Gastrocnemius medialis (tissue), 4 donors: ENCODE measurements at places on chromosomes 16 and 17.

DNA sequence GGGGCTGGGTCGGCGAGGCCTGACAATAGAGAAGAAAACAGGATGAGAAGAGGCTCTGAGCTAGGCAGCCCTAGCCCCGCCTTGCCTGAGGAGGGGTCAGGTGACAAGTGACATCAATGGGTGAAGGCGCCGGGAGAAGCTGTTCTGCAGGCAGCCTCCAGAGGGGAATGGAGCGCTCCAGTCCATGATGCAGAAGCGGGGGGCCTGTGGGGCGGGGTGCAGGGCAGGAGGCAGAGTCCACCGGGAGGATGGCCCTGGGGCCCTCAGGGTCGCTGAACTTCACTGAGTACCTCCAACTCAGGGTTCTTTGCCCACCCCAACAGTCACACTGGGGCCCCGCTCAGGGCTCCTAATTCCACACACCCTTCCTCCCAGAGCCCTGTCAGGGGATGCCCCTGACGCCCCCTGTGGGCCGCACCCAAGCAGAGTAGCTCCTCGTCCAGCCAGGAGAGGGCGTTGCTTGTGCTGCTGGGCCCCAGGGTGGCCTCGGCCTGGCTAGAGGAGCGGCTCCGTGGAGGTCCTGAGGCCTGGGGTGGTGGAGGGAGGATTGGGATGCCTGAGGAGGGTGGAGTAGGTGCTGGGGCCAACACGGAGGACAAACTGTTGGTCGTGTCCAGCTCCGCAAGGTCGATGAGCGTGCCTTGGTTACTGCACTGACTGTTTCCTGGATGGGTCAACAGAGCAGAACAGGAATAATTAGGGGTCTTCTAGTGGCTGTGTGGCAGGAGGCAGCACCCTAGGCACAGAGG lies 20.8 kb downstream of the GGA3 start:
- no peak overlapping the region for H3K27ac ChIP-seq
- H3K4me1 ChIP-seq = peaks cover 33% of the 10 kb centered on the region
- no peak for DNase-seq
- H3K36me3 ChIP-seq = peaks cover 82% of the 10 kb centered on the region
- H3K27me3 ChIP-seq = no peaks in the 10 kb centered on the region

- peaks cover 6% of the 10 kb centered on the region for H3K36me3 ChIP-seq
- H3K4me1 ChIP-seq = no peaks in the 10 kb centered on the region
- no peak for DNase-seq
- no peaks in the 10 kb centered on the region for H3K27me3 ChIP-seq
- H3K27ac ChIP-seq = no peak overlapping the region
Observed at GRCh38 chr17:60252459-60252858, 102.7 kb downstream of the CA4 start.

DNA sequence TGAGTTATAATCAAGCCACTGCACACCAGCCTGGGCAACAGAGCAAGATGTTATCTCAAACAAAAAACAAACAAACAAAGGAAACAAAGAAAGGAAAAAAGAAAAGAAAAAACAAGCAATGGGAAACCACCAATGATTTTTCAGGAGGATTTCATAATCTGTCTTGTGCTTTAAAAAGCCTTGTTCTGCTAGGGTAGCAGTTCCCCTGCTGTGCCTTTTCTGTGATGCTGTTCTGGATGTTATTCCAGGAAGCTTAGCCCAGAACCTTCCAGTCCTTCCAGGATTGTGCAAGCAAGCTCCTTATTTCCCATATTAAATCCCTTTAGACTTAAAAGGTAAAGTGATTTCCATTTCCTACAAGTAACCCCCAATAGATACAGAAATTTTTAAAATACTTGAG lies 171.1 kb downstream of the ABCC12 start:
- H3K27ac ChIP-seq = no peak overlapping the region
- DNase-seq = no peak
- no peak overlapping the region for H3K4me3 ChIP-seq
- H3K27me3 ChIP-seq = no peaks in the 10 kb centered on the region

GRCh38 chr17:62870030-62870541 lies 62.0 kb upstream of the MARCHF10 start:
- no peak overlapping the region for H3K4me3 ChIP-seq
- no peaks in the 10 kb centered on the region for H3K36me3 ChIP-seq
- H3K27me3 ChIP-seq = no peaks in the 10 kb centered on the region
- no peaks in the 10 kb centered on the region for H3K4me1 ChIP-seq
- no peak for DNase-seq

DNA sequence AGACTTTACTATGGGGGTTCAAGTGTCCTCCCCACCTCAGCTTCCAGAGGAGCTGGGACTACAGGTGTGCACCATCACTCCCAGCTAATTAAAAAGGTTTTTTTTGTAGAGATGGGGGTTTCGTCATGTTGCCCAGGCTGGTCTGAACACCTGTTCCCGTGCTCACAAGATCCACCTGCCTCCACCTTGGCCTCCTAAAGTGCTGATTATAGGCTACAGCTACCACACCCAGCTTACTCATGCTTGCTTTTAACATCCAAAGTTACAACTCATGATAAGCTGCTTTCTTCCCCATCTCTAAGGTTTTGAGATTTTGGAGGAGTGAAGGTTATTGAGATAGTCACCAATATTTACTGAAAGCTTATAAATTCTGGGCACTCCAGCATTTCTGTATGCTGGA lies 2.6 kb downstream of the NUP88 start:
- no peaks in the 10 kb centered on the region for H3K27me3 ChIP-seq
- no peak for DNase-seq
- H3K4me1 ChIP-seq = peaks cover 37% of the 10 kb centered on the region
- H3K36me3 ChIP-seq = no peaks in the 10 kb centered on the region
- H3K4me3 ChIP-seq = no peak overlapping the region
- peak overlapping the region; percentile 98 for H3K27ac ChIP-seq

DNA sequence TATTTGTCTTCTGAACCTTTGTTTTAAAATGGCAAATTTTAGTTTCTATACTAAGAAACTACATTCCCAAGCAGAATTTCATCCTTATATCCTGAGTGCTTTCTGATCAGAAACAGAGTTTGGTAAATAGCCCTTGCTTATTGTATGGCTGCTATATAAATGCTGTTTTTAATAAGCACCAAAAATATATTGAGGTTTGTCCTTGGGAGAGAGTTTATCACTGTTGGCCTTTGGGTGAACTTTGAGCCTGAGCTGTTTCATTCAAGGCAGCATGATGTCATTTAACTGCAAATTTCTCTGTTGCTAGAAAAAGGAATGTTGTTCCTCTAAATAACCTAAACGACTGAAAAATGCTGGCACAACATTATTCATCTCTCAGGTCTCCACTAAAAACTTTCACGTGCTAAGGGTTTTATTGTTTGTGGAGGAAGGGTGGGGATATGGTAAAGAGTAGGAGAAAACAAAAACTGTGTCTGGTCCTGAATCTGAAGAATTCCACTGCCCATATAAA lies 334.3 kb upstream of the TBX2 start:
- no peaks in the 10 kb centered on the region for H3K27me3 ChIP-seq
- no peak for DNase-seq
- H3K36me3 ChIP-seq = no peaks in the 10 kb centered on the region
- H3K4me3 ChIP-seq = no peak overlapping the region
- no peak overlapping the region for H3K27ac ChIP-seq

DNA sequence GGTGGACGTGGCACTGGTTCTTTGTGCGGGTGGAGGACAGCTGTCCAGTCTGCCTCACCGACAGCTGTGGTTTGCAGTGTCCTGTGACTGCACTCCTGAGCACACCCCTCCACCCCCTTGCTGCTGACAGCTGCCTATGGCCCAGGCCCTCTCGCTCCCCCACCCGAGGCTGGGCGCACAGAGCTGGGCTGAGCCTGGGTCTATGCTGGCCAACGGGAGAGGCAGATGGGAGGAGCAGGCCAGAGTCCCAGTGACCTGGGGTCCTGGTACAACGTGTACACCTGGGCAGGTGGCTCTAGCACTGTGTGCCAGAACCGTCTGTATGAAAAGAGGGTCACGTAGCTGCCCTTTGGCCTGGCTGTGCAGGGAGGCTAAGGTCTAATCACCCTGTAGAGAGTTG lies 30.5 kb downstream of the BAIAP2 start:
- H3K4me3 ChIP-seq = no peak overlapping the region
- H3K27ac ChIP-seq = no peak overlapping the region
- no peaks in the 10 kb centered on the region for H3K27me3 ChIP-seq
- peak; percentile 21 for DNase-seq
- peaks cover 14% of the 10 kb centered on the region for H3K4me1 ChIP-seq

GRCh38 chr17:50259477-50260324 lies 14.6 kb upstream of the TMEM92 start:
- H3K4me1 ChIP-seq = no peaks in the 10 kb centered on the region
- no peak overlapping the region for H3K27ac ChIP-seq
- no peaks in the 10 kb centered on the region for H3K27me3 ChIP-seq
- no peak for DNase-seq

DNA sequence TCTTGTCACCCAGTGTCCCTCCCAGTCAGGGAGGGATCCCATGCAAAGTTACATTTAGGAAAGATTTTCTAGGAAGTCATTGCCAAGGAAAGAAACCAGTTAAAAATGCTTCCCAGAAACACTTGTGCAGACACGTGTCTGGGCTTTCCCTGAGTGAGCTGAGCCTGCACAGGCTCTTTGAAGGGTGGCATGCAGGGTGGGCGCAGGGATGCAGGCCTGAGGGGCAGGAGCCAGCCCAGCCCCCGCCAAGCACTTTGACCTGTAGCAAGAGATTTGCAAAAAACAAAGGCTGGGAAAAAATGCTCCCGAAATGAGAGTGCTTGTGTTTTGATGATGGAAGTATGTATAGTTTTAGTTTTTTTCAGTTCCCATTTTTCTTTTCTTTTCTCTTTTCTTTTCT lies 52.4 kb downstream of the B9D1 start:
- H3K27ac ChIP-seq = no peak overlapping the region
- H3K36me3 ChIP-seq = peaks cover 24% of the 10 kb centered on the region
- peaks cover 29% of the 10 kb centered on the region for H3K4me1 ChIP-seq
- no peak overlapping the region for H3K4me3 ChIP-seq
- DNase-seq = no peak

- no peaks in the 10 kb centered on the region for H3K4me1 ChIP-seq
- no peak overlapping the region for H3K4me3 ChIP-seq
- no peak for DNase-seq
- H3K36me3 ChIP-seq = no peaks in the 10 kb centered on the region
Observed at GRCh38 chr16:82832821-82833220, 206.1 kb downstream of the CDH13 start.

GRCh38 chr16:2160915-2161551 lies 5.5 kb downstream of the TRAF7 start:
- H3K36me3 ChIP-seq = peaks cover 1% of the 10 kb centered on the region
- H3K27ac ChIP-seq = no peak overlapping the region
- H3K27me3 ChIP-seq = no peaks in the 10 kb centered on the region

DNA sequence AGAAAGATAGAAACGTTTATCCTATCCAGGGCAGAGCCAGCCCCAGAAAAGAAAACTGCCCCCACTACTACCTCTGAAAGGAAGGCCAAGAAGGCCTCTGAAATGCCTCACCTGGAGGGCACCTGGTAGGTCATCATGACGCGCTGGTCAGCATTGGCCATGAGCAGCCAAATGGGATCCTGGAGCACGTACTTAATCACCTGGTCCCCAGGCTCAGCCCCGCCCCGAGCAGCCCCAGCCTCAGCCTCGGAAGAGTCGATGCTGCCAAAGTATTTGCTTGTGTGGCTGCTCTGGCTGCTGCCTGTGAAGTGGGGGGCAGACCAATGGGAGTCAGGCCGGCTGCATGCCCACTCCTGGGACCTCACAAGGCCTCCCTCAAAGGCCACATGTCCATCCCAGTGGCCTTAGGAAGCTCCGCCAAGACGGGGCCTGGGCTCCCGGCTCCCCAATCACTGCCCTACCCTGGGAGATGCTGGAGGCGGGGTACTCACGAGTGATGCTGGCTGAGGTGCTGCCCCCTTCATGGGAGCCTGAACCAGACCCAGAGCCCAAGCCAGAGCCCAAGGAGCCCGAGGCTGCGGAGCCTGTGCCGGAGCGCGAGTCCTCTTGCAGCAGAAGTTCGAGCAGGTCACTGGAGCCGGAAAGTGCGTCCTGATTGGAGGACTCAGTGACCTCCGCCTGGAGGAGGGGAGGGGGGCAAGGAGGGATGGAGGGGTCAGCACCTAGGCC lies 9.9 kb downstream of the PER1 start:
- no peak for DNase-seq
- H3K4me3 ChIP-seq = no peak overlapping the region
- peaks cover 66% of the 10 kb centered on the region for H3K4me1 ChIP-seq
- H3K27me3 ChIP-seq = no peaks in the 10 kb centered on the region
- peak overlapping the region; percentile 98 for H3K27ac ChIP-seq

GRCh38 chr16:2818272-2818876 lies 1.3 kb downstream of the PRSS21 start:
- H3K4me3 ChIP-seq = no peak overlapping the region
- no peak for DNase-seq
- H3K4me1 ChIP-seq = no peaks in the 10 kb centered on the region
- no peak overlapping the region for H3K27ac ChIP-seq
- H3K36me3 ChIP-seq = no peaks in the 10 kb centered on the region
- peaks cover 3% of the 10 kb centered on the region for H3K27me3 ChIP-seq

GRCh38 chr16:78291604-78292003 lies 192.2 kb downstream of the WWOX start:
- DNase-seq = no peak
- no peaks in the 10 kb centered on the region for H3K27me3 ChIP-seq
- no peaks in the 10 kb centered on the region for H3K36me3 ChIP-seq
- no peak overlapping the region for H3K27ac ChIP-seq
- no peak overlapping the region for H3K4me3 ChIP-seq

GRCh38 chr17:70912716-70913485 lies 743.6 kb downstream of the KCNJ2 start:
- no peaks in the 10 kb centered on the region for H3K4me1 ChIP-seq
- H3K36me3 ChIP-seq = no peaks in the 10 kb centered on the region
- H3K27me3 ChIP-seq = no peaks in the 10 kb centered on the region
- no peak for DNase-seq

- no peaks in the 10 kb centered on the region for H3K36me3 ChIP-seq
- H3K27me3 ChIP-seq = peaks cover 38% of the 10 kb centered on the region
- H3K4me3 ChIP-seq = peak overlapping the region; percentile 71
- no peak for DNase-seq
Observed at GRCh38 chr17:8126491-8127066, 2.7 kb upstream of the HES7 start.

DNA sequence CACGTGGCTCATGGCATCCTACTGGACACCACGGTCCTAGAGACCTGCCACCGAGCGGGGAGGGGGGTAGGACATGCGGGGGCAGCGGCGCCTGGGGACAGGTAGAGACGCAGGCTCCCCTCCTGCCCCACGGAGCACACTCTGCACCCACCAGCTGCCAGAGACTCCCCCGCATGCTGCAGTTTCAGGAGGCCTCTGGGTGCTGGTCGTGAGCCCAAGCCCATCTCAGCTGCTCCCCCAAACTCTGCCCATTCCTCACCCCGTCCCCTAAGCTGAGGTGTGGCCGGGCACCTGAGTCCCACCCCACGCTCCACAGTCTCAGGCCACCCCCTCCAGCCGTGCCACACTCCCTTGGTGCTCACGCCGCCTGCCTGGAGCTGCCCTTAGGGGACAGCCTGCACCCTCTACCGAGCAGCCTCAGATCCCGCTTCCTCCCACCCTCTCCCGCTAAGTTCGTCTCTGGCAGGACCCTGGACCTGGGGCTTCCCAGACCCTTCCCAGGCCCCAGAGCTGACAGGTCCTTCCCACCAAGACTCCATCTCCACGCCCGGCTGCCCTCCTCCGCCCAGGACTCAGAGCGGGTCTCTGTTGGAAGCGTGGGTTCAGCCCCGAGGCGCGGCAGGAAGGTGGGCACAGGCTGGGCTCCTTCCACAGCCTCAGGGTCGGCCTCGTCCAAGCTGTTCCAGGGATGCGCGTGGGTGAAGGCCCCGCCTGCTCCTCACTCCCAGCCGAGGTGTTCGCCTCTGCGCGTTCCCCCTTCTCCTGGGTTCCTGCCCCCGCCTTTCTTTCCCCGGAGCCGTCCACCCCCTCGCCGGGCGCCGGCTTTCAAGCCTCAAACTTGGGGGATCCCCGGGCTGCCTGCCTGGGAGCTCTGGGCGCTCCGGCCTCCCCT lies 1.3 kb downstream of the RAB40B start:
- no peak overlapping the region for H3K27ac ChIP-seq
- no peaks in the 10 kb centered on the region for H3K36me3 ChIP-seq
- no peaks in the 10 kb centered on the region for H3K27me3 ChIP-seq
- H3K4me3 ChIP-seq = peak overlapping the region; percentile 75
- no peak for DNase-seq
